Activated CD4-positive, alpha-beta memory T cell treated with anti-CD3 and anti-CD28 coated beads for 36 hours (primary cell): ENCODE measurements at places on chromosomes 5 and 9. TPM values are rescaled to one million over a fixed set of nuclear protein-coding genes. Genes with fewer than 3 reads are reported as not detected.

Gene GABBR2
- not detected for total RNA-seq

Gene ASPN
- not detected for total RNA-seq

Gene MAP1B
- total RNA-seq, result 0.78 TPM

Gene KIF4B
- total RNA-seq, result 0.05 TPM

Gene GABRA1
- not detected for total RNA-seq

Gene TYRP1
- total RNA-seq, result not detected

Gene S100Z
- 1.8 TPM for total RNA-seq

Gene HSDL2
- total RNA-seq, result 26.3 TPM

Gene PCDHB9
- total RNA-seq, result not detected

Gene SPATA31E1
- not detected for total RNA-seq

Gene CAMK2A
- not detected for total RNA-seq

Gene CKMT2
- not detected for total RNA-seq

Gene PCDHA1
- not detected for total RNA-seq

Gene CDH6
- total RNA-seq, result not detected

Gene PLEKHG4B
- total RNA-seq, result not detected

GRCh38 chr5:136886608-136887007 is 521.3 kb upstream of the TRPC7 start:
- no peak for DNase-seq

DNA sequence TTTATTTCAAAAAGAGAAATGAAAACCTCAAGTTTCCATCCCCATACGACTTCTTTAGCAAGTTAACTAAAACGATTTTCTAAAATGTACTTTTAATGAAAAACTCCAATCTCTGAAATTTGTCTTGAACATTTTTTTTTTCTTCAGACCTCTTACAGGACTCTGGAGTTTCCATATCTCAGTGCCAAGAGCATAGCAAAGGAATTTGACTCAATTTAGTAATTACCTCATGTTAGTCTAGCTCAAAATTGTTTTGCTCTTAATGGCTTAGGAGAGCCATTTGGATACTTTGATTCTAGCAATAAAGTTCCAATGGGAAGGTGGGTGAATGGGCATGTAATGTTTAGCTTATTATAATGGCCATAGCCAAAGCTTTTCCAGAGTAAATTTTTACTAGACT is 26.0 kb upstream of the SPATA31D4 start:
- DNase-seq, result no peak

- DNase-seq, result no peak
Observed at GRCh38 chr5:169762338-169763095, 125.4 kb downstream of the DOCK2 start.

DNA sequence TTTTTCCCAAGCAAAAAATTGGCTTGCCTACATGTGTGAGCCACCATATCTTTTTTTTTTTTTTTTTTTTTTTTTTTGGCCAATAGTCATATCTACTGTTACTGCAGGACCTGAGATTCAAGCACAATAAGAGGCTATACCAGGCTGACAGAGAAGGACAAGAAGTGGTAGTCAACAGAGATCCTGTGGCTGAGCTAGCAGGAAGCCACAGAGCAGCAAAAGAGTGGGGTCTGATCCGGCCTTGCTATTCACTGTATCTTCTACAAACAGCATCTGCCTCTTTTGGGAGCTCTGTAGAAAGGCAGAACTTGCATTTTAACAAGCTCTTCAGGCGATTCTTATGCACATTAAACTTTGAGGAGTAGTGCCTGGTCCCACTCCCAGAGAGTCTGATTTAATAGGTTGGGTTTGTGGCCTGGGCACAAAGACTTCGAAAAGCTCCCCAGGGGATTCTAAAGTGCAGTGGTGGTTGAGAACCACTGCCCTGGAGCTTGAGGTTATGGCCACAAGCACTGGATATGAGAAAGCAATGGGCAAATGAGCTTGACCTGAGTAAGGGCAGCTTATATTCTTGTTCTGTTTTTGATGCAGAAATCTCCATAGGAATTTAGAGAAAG is 162.8 kb downstream of the PIK3R1 start:
- DNase-seq, result peak; percentile 21

- DNase-seq, result no peak
Observed at GRCh38 chr9:68599826-68600225, 59.1 kb upstream of the TMEM252 start.

- no peak for DNase-seq
Observed at GRCh38 chr5:144195448-144195847, 24.8 kb downstream of the KCTD16 start.

DNA sequence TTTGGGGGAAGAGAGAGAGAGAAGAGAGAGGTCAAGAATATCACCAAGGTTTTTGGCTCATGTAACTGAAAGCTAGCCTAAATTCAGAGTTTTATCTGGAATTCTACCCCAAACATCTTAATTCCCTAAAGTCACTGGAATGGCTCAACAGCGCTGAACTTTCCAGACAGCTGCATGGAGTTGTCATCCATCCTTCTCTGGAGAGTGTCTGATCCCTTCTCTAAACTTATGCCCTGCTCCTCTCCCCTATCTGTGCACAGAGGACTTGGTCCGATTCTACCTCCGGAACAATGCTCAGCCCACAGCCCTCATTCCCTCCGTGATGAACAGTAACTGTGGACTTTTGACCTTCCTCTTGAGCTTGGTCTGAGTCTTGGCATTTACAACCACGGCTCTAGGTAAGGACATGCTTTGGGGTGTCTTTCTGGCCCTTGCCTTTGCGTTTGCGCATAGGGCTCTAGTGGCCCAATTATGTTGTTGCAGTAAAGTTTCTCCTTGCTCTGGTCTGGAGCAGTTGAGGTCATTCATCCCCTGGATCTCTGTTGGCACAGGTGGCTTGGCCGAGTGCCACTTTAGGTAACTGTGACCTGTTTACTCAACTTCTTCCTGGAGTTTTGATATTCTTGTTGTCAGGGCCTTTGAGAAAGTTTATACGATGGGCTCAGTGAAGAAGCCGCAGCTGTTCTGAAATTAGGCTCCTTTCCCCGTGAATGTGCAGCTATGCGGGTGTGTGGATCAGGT is 18.3 kb upstream of the CD180 start:
- no peak for DNase-seq

DNA sequence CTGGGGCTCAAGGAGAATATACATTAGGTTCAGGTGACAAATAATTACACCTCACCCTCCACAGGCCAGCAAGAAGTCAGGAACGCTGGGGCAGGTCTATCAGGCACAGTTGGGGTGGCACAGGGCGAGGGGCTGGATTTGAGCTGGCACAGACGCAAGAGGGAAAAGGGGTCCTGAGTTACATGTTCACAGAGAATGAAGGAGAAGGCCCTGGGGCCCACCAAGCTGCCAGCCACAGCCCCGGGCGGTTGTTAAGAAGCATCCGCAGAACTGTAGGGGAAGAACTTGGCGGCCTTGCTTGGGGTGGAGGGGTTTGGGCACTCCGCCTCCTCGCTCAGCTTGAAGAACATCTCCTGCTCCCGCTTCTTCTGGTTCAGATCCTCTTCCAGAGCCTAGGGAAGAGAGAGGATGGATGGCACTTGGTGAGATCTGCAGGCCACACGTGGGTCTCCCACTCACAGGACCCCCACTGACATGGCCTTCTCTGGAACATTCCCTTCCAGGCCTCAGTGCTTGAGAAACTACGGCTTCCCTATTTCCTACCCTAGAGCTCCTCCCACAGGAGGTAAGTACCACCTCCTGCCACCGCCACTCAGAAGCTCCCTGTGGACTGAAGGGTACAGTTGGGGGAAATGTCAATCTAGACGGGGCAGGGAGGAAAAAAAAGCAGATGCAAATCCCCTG is 38.3 kb upstream of the FBXW11 start:
- no peak for DNase-seq

GRCh38 chr5:7663808-7664207 is 187.1 kb downstream of the CFAP90 start:
- DNase-seq, result no peak

DNA sequence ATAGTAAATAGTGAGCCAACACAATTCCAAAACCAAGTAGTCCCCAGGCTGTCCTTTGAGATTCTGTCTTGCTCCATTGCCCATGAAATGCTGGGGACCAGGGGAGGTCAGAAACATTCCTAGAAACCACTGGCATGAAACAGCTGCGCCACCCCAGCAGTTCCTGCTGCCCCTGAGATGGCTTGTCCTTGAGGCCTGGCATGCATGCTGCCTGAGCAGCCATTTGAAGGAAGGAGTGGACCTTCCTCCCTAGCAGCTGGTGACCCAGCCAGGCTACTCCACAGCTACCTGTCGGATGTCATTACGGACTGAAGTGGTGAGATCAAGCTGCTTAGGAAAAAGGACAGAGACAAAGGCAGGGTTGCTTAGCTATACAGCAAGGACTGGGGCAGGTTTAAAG is 260.6 kb downstream of the DENND1A start:
- no peak for DNase-seq

GRCh38 chr9:137396634-137397367 is 26.2 kb downstream of the EXD3 start:
- DNase-seq, result no peak

- DNase-seq, result peak; percentile 80
Observed at GRCh38 chr5:134510970-134511795, 14.3 kb upstream of the JADE2 start.

DNA sequence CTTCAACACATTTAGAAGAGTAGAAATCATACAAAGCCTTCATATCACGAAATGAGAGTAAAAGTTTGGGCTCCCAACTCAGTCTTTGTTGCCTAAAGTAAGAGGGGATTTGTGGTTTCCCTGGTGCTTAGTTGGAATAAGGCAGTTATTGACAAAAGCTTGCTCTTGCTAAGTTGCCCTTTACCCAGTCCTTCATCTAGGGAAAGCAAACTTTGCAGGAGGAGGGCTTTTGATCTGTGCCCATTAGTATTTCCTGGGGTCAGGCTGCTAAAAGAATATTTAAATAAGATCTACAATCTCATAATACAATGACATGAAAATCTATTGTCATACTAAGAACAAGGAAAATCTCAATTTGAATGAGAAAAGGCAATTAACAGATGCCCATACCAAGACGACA is 84.1 kb upstream of the ACO1 start:
- no peak for DNase-seq

DNA sequence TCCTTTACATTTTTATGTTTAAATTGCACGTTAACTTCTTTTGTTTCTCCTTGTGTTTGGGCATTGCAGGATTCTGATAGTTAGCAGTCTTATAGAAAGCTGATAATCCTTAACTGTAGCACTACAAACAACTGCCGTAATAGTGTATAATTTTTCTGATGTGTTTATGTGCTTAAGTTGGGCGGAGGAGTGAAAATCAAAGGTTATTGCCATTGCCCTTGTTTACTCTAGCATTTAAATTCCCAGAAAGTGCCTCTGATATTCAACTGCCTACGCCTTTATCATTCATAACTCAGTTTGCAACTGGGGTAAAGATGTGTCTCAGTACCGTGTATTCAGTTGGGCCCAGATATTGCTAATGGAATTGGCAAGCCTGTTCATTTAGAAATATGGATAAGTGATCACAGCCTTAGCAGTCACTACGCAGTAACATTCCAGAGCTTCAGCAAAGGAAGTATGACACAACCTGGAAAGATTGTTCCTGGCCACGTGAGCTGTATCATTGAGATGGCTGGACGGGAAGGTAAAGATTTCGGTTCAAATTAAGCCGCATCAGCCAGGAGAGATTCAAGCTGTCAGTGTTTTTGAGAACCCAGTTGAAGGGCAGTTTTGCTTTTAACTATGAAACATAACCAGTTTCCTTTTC is 28.1 kb upstream of the LRRTM2 start:
- no peak for DNase-seq

- DNase-seq, result peak; percentile 77
Observed at GRCh38 chr5:156934450-156935211, 28.4 kb downstream of the TIMD4 start.

DNA sequence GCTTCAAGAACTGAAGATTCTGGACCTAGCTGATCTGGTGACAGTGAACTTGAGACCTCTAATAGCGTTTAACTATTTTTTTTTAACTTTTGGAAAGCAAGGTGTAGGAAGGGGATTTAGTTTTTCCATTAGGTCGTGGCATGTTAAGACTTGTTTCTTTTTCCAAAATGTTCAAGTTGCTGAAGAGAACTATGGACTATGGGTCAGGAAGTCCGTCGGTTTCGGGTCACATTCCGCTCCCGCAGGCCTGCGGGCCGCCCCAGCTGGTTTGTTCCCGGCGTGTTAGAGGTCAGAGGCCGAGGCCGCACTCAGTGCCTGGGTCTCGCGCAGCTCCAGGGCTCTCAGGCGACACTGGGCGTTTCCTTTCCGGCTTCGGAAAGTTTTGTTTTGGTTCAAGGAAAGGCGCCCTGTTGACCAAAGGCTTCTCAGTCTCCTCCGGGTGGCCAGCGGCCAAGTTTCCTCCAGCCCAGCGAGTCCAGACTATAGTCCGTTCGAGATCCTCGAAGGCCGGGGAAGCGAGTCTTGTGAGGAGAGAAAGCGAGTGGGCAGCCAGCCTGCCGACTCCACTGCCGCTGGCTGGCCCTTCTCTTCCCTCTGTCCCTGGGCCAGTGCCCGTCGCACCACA is 586 bp upstream of the FCHO2 start:
- no peak for DNase-seq

GRCh38 chr5:181173420-181174342 is 26.3 kb downstream of the OR2V2 start:
- DNase-seq, result peak; percentile 86

DNA sequence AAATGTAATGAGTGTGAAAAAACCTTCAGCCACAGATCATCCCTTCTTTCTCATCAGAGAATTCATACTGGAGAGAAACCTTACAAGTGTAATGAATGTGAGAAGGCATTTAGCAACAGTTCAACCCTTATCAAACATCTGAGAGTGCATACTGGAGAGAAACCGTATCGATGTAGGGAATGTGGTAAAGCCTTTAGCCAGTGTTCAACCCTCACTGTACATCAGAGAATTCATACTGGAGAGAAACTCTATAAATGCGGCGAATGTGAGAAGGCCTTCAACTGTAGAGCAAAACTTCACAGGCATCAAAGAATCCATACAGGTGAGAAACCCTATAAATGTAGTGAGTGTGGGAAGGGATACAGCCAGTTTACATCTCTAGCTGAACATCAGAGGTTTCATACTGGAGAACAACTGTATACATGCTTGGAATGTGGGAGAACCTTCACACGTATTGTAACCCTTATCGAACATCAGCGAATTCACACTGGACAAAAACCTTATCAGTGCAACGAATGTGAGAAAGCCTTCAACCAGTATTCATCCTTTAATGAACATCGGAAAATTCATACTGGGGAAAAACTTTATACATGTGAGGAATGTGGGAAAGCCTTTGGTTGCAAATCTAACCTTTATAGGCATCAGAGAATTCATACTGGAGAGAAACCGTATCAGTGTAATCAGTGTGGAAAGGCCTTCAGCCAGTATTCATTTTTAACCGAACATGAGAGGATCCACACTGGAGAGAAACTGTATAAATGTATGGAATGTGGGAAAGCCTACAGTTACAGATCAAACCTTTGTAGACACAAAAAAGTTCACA is 19.2 kb downstream of the ZNF354C start:
- no peak for DNase-seq

DNA sequence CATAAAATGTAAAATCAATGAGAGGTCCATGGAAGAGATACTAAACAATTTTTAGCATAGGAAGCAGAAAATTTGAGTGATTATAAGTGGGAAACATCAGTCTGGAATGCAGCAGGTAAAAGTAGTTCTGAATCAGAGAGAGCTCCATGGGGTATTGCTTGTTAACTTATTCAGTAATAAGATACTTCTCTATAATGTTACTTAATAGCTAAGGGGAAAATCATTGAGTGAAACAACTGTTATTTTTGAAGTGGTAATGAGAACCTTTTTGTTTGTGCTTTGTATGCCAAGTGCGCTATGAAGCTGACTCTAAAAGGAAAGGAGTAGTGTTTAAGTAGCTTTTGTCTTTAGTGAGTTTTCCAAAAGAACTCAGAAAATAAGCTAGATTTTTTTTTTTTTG is 95.2 kb downstream of the ERBIN start:
- DNase-seq, result no peak

- DNase-seq, result peak; percentile 71
Observed at GRCh38 chr9:114339130-114339908, 9.7 kb downstream of the ORM2 start.

- DNase-seq, result no peak
Observed at GRCh38 chr9:16974436-16974835, 104.0 kb upstream of the BNC2 start.
